CD4-positive, alpha-beta T cell treated with Interleukin-15 for 1 hour (primary cell): ENCODE measurements at places on chromosomes 4 and X.

GRCh38 chrX:45774961-45775360 lies 574.3 kb upstream of the DIPK2B start:
- DNase-seq: no peak

GRCh38 chr4:91427171-91427570 lies 876.6 kb upstream of the GRID2 start:
- no peak for DNase-seq

DNA sequence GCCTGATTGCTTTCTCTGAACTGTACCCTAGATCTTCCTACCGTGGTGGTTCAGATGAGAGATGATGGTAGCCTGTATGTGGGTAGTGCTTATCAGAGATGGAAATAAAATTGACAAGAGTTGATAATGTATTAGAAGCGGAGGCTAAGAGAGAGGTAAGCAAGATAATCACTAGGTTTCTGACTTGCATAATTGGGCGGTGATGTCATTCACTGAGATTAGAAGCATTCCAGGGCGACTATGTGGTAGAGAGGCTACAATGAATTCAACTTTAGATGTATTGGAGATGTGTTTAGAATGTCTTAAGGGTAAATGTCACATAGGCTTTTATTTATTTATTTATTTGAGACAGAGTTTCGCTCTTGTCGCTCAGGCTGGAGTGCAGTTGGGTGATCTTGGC lies 415 bp upstream of the TENM3 start:
- DNase-seq: no peak

DNA sequence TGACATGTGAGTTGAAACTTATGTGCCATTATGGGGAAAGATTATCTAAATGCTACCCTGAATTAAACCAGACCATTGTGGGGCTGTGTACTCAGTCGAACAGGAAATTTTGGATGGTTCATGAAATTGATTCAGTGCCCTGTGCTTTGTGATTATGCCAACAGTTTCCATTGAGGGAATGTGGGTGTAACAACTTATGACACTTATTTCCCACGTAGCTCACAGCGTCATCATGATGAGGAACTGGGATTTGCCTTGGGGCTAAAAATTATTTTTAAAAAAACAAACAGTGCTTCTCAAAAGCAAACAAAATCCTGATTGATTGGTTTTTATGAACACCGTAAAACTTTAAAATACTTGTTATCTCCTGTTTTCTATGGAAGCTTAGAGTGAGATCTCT lies 8.3 kb upstream of the CLTRN start:
- DNase-seq: no peak
